ENCODE measurements at places on chromosomes 6 and 20.

GRCh38 chr20:39698752-39699151 is 736.6 kb downstream of the DHX35 start:
- DNase-seq, result no peak

DNA sequence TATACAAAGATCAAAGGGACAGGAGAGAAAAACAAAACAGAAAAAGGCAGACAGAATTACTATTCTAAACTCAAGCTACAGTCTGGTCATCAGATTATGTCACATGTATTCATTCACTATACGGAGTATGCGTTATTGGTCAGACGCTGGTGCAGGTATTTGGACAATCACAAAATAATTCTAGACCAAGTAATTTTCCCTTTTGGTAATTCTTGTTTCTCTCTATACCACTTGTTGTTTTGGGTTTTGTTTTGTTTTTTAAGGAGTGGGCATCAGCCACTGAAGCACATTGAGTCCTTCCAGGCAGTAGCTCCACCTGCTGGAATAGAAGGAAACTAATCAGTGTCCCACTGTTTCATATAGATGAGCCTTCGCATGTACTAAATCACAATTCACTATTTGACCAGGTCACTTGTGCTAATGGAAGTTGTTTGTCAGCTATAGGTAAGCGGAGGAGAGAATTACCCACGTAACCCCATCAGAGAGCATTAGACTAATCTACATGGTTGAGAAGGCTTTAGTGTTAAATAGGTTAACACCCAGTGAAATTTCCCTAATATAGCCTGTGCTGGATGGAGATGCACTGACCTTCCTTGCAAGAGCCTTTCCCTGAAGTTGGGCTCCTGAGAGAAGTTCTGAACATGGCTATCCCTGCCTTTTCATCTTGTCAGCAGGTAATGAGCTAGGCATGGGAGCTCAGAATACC is 77.9 kb downstream of the TNFAIP3 start:
- DNase-seq, result no peak

- no peak for DNase-seq
Observed at GRCh38 chr20:37316116-37316774, 26.8 kb downstream of the MANBAL start.

DNA sequence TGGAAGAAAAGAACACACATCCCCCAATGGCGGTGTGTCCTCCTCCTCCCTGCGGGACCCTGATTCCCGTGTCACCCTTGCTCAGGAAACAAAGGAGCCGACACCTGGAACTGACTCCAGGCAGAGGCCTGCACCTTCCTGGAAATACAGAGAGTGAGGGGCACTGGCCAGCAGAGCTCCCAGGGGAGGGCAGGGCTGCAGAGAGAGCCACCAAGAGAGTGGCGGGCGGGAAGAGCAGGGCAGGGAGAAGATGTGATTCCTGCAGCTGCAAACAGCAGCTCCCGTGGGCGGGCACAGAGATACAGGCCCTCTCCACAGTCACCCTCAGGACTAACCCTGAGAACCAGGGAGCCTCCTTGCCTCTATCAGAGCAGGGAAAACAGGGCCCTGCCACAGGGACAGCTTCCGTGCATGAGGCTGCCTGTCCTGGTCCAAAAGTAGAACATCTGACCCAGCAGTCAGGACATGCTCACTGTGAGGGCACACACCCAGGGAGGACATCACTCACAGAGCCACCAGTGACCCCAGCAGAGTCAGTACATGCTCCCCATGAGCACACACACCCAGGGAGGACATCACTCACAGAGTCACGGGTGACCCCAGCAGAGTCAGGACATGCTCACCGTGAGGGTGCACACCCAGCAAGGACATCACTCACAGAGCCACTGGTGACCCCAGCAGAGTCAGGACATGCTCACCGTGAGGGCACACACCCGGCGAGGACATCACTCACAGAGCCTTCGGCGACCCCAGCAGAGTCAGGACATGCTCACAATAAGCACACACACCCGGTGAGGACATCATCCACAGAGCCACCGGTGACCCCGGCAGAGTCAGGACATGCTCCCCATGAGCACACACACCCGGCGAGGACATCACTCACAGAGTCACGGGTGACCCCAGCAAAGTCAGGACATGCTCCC is 193.1 kb downstream of the DLL1 start:
- DNase-seq, result no peak

DNA sequence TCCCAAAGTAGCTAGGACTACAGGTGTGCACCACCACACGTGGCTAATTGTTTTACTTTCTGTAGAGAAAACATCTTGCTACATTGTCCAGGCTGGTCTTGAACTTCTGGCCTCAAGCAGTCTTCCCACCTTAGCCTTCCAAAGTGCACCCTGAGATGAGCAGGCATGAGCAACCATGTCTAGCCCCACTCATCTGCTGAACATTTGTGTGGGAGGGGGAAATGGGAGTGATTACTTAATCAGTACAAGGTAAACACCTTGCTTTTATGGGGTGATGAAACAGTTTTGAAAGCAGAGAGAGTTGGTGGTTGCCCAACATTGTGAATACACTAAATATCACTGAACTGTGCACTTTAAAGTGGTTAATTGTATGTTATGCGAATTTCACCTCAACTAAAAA is 5.3 kb downstream of the APMAP start:
- DNase-seq, result no peak

- no peak for DNase-seq
Observed at GRCh38 chr6:77986380-77987034, 333.7 kb downstream of the MEI4 start.

- DNase-seq, result no peak
Observed at GRCh38 chr20:4896971-4897497, 104.3 kb downstream of the SLC23A2 start.

DNA sequence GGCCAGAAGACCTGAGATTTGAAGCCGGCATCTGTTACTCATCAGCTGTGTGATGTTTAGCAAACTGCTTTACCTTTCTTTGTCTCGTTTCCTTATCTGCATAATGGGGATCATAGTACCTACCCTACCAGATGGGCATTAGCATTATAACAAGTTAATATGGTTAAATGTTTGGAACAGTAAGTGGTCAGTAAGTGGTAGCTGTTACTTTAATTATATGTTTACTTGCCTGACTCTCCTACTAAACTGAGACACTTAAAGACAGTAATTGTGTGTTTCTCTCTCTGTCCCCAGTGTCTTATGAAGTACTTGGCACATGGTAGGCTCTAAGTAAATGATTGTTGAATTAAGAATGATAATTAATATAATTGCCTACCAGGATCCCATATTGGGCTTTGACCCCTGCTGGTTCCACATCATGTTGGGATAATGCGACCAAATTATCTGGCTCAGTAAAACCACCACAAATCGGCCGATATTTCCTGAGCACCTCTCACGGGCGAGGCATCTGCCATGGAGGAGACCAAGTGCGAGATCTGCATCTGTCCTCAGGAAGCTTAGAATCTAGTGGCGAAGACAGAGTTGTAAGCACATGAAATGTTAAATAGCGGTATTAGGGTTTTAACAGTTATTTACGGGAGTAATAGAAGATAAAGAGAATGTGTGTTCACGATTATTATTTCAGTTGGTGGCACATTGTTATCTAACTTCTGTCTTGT is 31.4 kb downstream of the PTK7 start:
- DNase-seq, result no peak

GRCh38 chr6:70241031-70241430 is 61.9 kb downstream of the COL9A1 start:
- DNase-seq, result no peak

DNA sequence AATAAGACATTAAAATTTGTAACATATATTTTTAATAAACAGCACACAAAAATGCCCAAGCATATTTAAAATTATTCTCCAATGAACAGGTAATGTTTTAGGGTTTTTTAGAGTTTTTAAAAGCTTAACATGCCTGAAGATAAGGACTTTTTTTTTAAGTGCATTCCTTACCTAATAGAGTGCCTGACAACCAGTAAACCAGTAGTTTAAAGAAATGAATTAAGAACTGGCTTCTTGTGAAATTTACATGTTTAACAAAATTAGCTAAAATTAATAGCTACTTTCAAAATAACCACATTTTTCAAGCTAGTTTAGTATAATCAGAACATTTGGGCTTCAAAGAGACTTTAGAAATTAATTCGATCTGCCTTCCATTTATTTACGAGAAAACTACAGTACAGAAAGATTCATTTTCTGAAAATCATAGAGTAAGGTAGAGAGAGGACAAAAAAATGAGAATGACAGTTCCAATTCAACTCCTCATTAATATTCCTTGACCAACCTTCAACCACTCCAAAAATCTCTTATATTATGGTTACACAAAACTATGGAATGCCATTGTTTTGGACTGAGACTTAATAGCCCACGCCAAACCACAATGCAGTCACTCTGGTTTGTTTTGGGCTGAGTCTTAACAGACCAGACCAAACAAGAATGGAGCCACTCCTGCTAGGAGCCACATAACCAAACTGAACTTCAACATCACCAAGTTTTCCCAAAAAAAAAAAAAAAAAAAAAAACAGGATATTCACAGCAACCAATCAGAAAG is 5.7 kb upstream of the PLN start:
- no peak for DNase-seq

DNA sequence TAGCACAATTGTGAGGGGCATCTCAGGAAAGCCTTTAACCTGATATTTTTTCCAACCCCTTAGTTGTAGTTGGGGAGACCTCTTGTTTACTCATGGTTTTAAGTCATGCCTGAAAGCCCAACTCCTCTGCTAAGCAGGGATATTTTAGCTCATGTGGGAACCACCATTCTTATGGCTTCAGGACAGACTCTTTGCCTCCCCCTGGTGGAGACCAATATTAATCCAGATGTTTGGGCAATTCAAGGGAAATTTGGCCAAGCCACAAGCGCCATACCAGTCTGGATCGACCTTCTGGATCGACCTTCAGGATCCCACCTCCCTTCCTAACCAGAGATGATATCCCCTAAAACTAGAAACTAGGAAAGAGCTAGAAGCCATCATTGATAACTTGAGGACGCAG is 211.2 kb downstream of the C6orf118 start:
- no peak for DNase-seq

- DNase-seq, result no peak
Observed at GRCh38 chr6:43786664-43787329, 16.8 kb downstream of the VEGFA start.

DNA sequence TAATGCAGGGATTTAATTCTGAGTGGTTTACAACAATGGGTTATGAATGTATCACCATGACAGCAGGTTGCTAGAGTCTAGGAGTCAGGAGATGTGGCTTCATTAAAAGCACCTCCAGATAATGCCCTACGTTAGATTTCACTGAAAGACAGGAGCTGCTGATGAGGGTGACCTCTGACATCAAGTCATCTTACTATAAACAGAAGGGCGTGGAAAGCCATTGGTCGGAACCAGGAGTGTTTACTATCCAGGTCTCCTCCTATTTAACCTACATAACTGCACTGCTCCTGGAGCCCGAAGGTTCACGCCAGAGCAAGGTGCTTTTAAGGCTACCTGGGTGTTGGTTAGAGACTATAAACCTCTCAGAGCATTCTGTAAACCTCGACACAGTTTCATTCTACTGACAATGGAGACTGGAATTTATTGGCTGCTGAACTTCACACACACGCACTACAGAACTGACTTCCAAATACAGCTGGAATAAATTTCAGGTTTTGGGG is 128.7 kb downstream of the EYA4 start:
- DNase-seq, result no peak

- peak; percentile 61 for DNase-seq
Observed at GRCh38 chr6:2848851-2849250, 7.2 kb upstream of the SERPINB1 start.

GRCh38 chr6:129992881-129993280 is 25.5 kb upstream of the L3MBTL3 start:
- no peak for DNase-seq

DNA sequence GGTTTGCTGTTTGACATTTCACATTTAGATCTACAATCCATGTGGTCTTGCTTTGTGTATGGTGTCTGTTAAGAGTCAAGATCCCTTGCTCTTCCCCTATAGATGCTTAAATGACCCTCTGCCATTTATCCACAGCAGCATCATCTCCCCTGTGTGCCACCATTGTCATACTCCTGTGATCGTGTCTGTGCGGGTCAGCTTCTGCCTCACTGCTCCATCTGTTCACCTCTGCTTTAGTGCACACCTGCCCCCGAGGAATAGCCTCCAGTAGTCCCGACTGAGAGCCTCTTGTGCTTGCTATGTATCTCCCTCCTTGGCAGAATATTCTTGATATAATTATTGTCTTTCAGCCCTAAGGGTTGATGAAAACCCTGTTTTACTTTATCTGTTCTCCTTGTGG is 551.2 kb downstream of the CDH26 start:
- DNase-seq, result no peak

GRCh38 chr6:130520221-130520620 is 154.4 kb downstream of the TMEM200A start:
- no peak for DNase-seq

DNA sequence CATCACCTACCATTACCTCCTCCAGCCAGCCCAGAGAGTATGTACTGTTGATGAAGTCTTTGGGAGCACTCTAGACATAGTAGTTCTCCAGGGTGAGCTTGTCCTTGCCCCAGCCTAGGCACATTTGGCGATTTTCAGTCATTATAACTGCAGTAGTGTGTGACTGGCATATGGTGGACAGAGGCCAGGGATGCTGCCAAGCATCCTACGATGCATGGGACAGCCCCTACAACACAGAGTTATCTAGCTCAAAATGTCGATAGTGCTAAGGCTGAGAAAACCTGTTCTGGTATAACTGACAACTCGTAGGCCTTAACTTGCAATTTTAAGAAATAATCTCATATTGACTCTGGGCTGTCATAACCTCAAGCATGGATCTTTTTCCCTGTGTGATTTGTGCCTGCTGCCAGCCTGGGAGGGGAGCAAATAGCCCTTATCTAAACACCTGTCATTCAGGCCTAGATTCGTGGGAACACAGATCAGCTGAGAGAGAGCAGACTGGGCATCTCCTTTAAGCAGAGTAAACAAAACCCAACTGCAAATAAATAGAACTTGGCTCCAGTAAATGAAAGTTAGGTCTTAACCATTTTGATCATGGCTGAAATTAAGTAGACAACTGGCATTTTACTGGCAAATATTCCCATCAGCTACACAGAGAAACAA is 102.6 kb downstream of the SPTLC3 start:
- DNase-seq, result no peak

DNA sequence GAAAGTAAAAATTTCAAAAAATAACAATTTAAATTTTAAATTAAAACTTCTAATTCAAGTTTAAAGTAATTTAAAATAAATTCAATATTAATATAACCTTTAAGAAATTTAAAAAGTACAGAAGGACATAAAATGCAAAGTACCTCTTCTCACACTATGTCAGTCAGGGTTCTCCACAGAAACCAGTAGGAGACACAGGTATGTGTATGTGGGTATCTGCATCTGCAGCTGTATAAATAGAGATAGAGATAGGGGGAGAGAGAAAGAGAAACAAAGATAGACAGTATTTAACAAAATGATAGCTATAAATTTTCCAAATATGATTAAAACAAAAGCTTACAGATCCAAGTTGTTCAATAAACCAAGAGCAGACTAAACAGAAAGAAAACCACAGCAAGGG is 190.8 kb downstream of the ERMARD start:
- no peak for DNase-seq

- DNase-seq, result no peak
Observed at GRCh38 chr20:10998476-10998875, 324.7 kb upstream of the JAG1 start.

- DNase-seq, result no peak
Observed at GRCh38 chr20:62191781-62192559, 9.1 kb downstream of the MTG2 start.

GRCh38 chr20:1855109-1855508 is 40.1 kb upstream of the SIRPA start:
- DNase-seq, result no peak
